ENCODE measurements at places on chromosomes 1 and 21.

- no peak for DNase-seq
Measured at GRCh38 chr1:174358344-174358743, 89.4 kb upstream of the GPR52 start.

GRCh38 chr1:185646202-185646683 is 87.9 kb upstream of the HMCN1 start:
- DNase-seq: no peak

DNA sequence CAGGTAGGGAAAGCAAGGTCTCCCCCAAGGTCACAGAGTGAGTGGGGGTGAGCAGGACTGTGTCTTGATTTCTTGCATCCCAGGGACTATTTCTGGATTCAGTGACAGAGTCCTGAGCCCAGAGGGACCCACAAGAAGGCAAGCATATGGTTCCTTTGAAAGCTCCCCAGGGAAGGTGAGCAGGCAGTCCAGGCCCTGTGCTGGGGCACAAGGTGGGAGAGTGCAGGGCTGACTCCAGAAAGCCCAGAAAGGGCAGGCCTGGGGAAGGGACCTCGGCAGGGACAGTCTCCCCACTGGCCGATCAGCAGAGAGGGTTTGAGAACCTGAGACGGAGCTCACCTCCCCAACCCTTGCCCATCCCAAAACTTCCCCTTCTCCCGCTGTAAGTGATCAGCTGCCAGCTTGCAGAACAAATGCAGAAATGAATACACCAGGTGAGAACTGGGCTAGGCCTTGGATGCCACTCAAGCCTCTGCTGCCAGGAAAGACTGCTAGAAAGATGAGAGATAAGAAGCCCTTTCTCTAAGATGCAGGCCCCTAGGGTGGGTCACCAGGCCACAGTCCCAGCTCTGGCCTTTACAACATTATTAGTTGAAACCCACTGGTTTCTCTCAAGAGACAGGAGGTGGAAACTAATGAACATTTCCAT is 121.0 kb downstream of the GLIS1 start:
- DNase-seq: no peak

GRCh38 chr1:226915672-226915995 is 24.5 kb upstream of the COQ8A start:
- DNase-seq: no peak

DNA sequence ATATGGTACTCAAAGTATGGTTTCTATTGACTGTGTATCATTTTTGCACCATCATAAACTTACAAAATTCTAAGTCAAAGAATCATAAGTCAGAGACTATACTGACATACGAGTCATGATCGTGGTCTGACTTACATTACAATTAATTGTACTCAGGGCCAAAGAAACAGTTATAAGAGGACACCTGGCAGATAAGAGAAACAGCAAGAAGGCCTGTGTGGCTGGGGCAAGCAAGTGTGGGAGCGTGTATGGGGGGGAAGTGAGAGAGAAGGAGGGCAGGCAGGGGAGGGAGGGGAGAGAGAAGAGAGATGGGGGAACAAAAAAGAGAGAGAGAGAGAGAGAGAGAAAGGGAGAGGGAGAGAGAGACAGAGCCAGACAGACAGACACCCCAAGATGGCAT is 70.9 kb downstream of the RERE start:
- no peak for DNase-seq

DNA sequence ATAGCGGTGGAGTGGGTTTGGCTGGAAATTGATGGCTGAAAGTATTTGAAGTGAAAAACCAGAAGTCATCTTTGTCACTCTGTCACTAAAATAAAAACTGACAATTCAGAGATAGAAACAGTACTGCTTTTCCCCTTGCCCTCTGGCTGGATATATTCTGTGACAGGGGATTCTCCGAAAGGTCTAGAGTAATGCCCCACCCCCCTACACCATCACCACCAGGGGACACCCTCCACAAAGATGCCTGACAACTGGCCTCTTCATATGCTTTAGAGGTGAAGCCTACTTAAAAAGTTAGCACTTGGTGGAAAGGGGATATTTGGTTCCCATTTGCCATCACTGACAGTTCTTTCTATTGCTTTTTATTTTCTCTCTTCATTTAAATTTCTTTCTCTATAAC is 73.5 kb downstream of the SGIP1 start:
- DNase-seq: no peak

- peak; percentile 73 for DNase-seq
Measured at GRCh38 chr1:145885738-145886287, at the start of gene ANKRD35. Gene ANKRD35, minus strand, starts transcription at chr1:145885866. Its CDS starts 108 bp downstream, at chr1:145885758.

GRCh38 chr1:147641695-147642592 is 28.4 kb downstream of the ACP6 start:
- DNase-seq: peak; percentile 27

DNA sequence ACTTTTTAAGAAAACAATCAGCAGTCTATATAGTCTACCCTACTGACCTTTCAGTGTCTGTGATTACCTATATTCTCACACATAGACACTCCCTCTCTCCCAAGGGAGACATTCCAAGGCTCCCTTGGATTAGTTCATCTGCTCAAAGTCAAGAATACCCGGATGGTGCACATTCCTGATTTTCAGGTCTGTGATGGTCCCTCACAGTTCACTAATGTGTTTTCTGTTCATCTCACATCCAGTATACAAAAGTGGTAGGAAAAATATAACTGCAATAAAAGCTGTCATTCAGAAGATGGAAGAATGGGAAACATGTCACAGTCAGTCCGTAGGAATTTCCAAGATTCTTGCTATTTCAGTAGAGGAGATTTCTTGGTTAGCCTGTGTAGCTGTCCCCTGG is 224.1 kb upstream of the CACYBP start:
- no peak for DNase-seq

DNA sequence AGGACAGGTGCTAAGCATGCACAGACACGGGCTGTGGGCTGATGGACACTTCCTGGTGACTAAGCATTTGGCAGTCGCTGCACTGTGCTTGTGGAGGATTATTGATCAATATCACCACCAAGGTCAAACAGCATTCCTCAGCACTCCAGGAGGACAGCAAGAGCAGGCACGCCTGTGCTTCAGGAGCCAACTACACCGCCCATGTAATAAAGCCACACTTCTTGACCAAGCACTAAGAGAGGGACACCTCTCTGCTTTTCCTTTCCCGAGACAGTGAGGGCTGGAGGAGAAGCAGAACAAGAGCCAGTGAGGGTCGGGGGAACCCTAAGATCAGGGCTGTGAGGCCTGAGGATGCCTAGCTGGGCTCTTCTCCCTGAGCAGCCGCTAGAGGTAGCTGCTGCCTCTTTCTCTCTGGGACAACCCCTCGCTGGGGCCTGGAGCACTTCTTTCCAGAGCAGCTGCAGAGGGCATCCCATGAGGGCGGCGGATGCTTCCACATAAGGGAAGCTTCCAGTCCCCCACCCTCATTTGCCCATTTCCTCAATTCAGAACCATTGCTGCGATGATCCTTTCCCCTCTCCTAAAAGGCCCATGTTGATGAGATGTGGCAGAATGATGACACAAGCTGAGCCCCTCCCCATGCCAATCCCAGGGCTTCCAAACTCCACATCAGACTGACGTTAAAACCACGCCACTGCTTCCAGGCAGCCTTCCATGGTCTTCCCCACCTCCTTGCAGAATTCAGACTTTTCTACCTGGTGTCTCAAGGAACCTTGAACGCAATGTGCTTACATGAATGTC is 19.1 kb downstream of the RAB7B start:
- no peak for DNase-seq

GRCh38 chr1:186374303-186375151 is 526 bp downstream of the TPR start:
- no peak for DNase-seq

GRCh38 chr1:90074137-90074536 is 79.2 kb downstream of the ZNF326 start:
- DNase-seq: no peak

DNA sequence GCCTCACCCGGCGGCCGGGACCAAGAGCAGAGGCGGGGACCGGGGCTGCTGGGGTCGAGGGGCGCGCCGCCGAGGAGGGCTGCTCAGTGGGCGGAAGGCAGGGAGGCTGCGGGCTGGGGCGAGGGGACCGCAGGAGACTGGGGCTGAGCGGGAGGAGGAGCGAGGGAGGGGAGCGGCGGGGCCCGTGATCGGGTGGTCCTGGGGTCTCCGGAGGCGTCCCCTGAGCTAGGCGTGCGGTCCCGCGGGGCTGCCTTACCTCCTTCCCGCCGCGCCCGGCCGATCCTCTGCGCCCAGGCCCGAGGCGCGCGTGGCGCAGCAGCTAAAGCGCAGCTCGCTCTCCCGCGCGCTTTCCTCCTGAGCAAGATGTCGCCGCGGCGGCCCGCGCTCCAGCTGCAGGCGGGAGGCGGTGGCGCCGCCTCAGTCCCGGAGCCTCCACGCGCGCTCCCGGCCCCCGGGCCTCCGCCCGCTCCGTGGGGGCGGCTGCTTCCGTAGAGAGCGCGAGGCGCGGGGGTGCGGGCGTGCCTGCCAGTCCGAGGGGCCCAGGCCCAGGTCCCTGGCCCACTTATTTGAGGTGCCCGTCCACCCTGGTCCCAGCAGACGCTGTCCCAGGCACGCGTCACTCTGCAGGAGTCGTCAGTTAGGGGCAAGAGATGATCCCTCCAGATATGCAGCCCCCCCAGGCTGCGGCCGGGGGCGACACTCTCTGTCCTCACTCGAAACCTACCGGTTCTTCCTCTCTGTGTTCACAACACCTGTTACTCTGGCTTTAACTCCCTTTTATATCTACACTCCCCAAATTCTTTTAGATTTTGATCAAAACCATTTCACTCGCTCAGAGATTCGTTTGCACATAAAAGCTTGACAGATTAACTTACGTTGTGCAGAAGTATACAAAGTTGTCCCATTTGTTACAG is at the start of gene CCSAP:
Gene CCSAP, minus strand, starts transcription at position 392 of the 914 bp plus-strand sequence. CDS start 582 bp downstream, outside the sequence.
- peak; percentile 49 for DNase-seq

DNA sequence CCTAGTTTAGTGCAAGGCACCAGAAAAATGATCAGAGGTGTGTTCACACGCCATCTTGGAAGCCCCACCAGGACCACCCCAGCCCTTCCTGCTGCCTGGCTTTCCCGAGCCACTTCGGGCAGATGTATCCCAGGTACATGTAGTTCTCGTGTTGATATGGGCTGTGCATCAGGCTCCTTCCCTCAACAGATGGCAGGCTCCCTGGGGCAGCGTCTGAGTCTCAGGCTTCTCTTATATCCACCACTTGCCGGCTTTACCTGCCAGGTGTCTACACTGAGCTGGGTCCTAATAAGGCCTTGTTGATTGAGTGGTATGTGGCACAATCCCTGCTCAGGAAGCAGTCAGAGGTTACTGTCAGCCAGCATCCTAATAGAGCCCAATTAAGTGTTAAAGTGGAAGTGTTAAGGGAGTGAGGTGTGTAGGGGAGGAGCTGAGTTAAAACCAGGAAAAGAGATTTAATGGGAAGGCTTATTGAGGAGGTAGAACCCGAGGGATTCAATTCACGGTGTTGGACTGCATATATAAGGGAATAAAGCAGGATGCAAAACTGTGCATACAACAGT is 8.5 kb downstream of the GPA33 start:
- no peak for DNase-seq

- no peak for DNase-seq
Measured at GRCh38 chr1:154730986-154731489, 123.1 kb upstream of the ADAR start.

- DNase-seq: no peak
Measured at GRCh38 chr21:43937051-43937832, 72.2 kb downstream of the AGPAT3 start.

GRCh38 chr1:69081668-69082067 is 486.1 kb upstream of the LRRC7 start:
- no peak for DNase-seq

DNA sequence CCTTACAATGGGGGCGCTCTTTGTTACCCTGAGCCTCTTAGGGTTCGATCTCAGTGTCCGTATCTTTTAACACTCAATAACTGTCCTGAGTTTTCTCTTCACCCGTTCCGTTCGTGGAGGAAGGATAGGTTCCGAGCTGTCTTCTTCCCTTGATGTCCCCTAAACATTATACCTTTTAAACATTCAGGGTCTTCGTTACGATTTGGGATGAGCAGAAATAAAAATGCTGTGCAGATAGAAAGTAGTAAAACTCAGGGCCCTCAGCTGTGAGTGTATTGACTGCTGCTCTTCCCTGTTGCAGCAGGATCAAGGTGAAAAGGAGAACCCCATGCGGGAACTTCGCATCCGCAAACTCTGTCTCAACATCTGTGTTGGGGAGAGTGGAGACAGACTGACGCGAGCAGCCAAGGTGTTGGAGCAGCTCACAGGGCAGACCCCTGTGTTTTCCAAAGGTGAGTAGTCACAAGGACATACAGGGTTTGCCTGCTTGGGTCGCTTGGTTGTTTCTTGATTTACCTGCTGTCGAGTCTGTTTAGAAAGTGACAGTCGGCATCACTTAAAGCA is 784 bp downstream of the RPL11 start:
- no peak for DNase-seq

DNA sequence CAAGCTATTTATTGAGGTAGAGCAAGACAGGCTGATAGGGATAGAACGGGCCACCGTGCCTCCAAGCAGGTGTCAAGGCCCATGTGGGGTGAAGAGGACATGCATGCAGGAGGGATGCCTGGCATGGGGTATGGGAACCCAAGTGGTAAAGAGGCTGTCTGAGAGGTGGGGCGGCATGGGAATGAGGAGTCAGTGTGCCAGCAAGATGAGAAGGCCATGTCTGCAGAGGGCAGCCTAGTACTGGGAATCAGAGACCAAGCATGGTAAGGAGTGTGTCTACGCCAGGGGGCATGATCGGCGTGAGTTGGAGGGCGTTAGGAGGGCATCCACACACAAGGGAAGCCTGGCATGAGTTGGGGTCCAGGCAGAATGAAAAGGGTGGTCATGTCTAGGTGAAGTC is 303.7 kb upstream of the PLD5 start:
- DNase-seq: no peak

GRCh38 chr1:69611316-69611715 is 43.6 kb downstream of the LRRC7 start:
- no peak for DNase-seq

GRCh38 chr1:12064073-12064969 is 1.2 kb downstream of the TNFRSF8 start:
- DNase-seq: no peak

Data from activated CD4-positive, CD25-positive, alpha-beta regulatory T cell (primary cell).